Stimulated activated CD8-positive, alpha-beta memory T cell treated with anti-CD3 and anti-CD28 coated beads, Interleukin-15, amount 100 ng/mL, for 24 hours (primary cell): ENCODE measurements at places on chromosomes 3 and 15.

DNA sequence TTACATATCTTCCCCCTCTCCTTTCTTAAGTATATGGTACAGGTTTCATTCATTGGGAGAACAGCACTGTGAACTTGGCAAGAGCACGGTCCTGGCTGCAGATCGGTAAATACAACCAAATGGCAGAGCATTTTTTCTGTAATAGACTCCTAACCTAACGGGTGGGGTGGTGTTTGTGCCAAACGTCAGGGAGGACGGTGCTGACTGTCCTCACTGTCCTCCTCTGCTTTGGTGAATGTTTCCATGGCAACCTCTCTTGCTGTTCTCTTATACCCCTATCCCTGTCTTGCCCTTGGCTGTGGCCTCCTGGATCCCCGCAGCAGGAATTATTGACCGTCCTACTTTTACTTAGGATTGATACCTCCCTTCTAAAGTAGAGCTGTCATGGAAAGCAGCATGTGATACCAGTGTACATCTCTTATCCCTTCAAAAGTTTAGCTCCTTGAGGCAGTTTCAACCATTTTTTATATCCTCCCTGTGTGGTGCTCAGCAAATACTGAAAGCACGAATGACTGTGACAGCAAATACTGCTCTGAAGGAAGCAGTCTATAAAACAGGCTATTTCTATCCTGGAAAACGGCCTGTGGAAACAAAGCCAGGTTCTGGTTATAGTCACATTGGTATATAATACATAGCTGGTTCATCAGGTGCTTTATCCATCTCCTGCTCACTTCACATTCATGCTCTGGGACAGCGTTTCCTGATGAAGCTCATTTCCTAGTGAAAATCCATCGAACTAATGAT, 275.4 kb upstream of the C2CD4B start:
- no peak for DNase-seq

GRCh38 chr15:79310985-79311900, at the start of gene TMED3:
Gene TMED3, plus strand, starts transcription at chr15:79311112. Its CDS starts 138 bp downstream, at chr15:79311250.
- DNase-seq = peak; percentile 53

DNA sequence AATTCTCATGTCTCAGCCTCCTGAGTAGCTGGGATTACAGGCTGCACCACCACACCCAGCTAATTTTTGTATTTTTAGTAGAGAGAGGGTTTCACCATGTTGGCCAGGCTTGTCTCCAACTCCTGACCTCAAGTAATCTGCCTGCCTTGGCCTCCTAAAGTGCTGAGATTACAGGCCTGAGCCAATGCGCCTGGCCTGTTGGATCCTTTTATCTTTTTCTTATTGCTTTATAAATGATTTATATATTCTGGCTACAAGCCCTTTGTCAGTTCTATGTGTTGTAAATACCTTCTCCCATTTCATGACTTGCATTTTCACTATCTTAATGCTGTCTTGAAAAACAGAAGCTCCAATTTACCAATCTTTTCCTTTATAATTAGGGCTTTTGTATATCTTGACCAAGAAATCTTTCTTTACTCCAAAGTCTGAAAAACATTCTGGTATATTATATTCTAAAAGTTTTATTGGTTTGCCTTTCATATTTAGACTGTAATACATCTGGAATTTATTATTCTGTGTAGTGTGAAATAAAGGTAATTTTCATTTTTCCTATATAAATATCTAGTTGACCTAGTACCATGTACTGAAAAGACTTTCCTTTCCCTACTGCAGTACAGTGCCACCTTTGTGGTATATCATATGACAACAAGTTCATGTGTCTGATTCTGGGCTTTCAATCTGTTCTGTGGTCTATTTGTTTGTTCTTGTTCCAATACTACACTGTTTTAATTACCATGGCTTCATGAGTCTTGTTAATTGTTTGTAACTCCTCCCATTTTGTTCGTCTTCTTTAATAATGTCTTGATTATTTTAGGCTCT, 52.9 kb upstream of the RNU6-1 start:
- DNase-seq = no peak

GRCh38 chr3:59426821-59427565, 377.2 kb upstream of the CFAP20DC start:
- no peak for DNase-seq

GRCh38 chr3:100335434-100335833, 877 bp downstream of the NIT2 start:
- DNase-seq = no peak

GRCh38 chr3:39295184-39295775, 15.4 kb upstream of the CX3CR1 start:
- no peak for DNase-seq

- no peak for DNase-seq
Measured at GRCh38 chr3:188440340-188440972, 286.5 kb downstream of the LPP start.

GRCh38 chr3:149091983-149092382, 5.7 kb upstream of the HLTF start:
- no peak for DNase-seq

- no peak for DNase-seq
Measured at GRCh38 chr3:63973406-63973805, 49.9 kb downstream of the PSMD6 start.

GRCh38 chr3:126345641-126346460, 11.4 kb downstream of the KLF15 start:
- DNase-seq = no peak

DNA sequence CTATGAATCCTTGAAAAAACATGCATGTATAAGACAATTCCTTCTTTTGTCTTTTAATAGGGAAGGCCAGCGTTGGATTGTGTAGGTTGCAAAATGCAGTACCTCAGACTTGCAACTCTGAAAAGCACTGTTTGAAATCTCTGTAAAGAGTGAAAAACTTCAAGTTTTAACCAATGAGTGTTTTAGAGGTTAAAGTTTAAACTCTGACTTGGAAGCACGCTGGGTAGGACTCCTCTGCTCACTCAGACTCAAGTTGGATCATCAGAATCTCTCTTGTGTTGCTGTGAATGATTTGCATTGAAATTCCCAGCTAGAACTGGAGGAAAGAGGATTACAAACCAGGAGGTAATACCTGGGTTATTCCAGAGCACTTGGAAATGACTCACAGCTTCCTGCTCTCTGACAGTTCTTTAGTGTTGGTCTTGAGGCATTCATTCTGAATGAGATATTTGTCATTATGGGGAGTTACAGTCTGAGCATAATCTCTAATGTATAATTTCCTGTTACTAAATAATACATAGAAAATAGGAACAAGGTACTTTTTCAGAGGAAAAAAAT, 49.1 kb downstream of the PLS1 start:
- DNase-seq = no peak

GRCh38 chr3:4845882-4846281, 133.4 kb upstream of the BHLHE40 start:
- DNase-seq = no peak

DNA sequence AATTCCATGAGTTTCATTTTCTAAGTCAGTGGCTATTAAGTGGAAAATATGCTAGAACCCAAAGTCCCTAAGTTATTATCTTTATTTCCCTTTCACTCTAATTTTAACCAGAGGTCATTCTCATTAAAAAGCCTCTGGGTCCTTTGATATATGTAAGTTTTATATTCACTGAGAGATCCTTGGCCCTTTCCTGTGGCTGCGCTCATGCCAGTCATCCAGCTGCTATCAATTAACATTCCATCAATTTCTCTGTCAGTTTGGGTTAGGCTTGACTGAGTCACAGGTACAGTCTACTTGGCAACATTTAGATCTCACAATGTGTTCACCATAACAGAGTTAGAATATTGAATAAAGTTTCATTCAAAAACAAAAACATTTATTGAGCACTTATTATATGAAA, 58.0 kb upstream of the FBN1 start:
- no peak for DNase-seq

GRCh38 chr15:41858756-41859155, 20.1 kb downstream of the PLA2G4B start:
- DNase-seq = no peak

GRCh38 chr3:31434819-31435218, 97.9 kb upstream of the STT3B start:
- no peak for DNase-seq

GRCh38 chr15:41671656-41672648, 11.7 kb downstream of the MGA start:
- no peak for DNase-seq

GRCh38 chr3:143849854-143850549, 1.7 kb upstream of the SLC9A9 start:
- no peak for DNase-seq

DNA sequence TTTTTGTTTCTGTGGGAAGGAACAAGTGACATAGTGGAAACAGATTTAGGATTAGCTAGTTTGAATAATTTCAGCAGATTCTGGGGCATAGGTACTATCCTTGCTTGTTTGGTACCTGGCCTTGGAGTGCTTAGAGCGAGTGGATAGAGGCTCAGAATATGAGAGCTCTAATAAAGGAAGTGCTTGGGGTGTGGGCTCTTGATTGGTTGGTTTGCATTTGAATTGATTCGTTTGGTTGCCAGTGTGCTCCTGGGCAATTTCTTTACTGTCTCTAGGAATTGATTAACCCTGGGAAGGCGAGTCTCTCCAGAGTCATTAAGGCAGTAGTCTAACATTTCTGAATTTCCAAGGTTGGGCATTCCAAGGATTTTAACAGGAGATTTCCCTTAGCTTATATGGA, 98.0 kb downstream of the DTWD1 start:
- DNase-seq = no peak

- DNase-seq = no peak
Measured at GRCh38 chr3:44803298-44803697, 41.7 kb downstream of the KIF15 start.

DNA sequence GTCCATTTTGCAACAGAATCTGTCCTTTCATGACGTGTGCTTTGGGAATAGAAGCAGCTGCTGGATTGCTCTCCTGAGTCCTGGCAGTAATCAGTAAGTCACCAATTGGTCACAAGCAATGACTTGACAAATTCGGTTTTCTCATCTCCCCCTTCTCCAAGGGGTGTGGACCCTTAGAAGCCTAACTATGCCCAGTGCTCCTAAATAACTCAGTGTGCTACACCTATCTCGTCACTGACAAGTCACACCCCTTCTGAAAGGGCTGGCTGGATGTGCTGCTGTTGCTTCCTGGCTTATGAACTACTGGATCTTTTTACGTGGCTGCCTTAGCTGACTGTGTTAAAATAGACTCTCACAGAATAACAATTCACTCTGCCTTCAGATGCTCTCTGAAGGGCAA, 1351.5 kb downstream of the ZPLD1 start:
- DNase-seq = no peak

- no peak for DNase-seq
Measured at GRCh38 chr3:146640955-146641867, 36.1 kb upstream of the PLSCR5 start.

DNA sequence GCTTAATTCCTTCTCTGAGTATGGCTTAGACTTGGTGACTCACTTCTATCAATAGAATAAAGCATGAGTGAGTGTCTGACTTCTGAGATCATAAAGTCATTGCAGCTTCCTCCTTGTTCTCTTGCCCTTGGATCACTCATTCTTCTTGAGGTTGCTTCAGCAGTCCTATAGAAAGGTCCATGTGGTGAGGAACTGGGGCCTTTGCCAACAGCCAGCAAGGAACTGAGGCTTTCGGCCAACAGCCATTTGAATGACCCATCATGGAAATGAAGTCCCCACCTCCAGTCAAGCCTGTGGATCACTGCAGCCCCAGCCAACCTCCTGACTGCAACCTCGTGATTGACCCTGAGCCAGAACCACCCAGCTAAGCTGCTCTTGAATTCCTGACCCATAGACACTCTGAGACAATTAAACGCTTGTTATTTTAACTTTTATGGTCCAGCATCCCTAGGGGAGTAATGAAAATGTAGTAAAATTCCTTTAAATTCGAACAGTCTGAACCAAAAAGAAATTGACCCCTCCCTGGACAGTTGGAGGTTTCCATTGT, 84.5 kb downstream of the WDR76 start:
- DNase-seq = no peak
